Endothelial cell of umbilical vein (primary cell): ENCODE measurements at places on chromosomes 3 and 15. TPM values are rescaled to one million over a fixed set of nuclear protein-coding genes. Genes with fewer than 3 reads are reported as not detected.
A peak's percentile ranks its signal among the peaks of the same experiment; 100 is the strongest.

GRCh38 chr3:23709987-23710386 lies 95.8 kb upstream of the UBE2E1 start:
- no peak for DNase-seq

DNA sequence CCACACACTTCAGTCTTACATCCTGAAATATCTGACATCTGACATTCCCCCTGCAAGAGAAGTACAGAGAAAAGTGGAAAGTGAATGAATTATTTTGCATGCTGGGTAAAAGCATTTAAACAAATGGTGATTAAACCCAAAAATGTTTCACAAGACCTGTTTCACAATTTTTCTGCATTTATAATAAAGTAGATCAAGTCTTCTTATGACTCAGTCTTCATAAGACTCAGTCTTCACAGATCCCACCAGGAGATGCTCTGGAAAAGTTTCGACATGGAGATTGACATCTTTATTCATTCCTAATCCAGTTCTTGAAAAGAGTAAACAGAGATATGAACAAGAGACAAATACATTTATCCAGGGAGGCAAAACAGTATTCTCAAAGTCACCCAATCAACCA lies 13.2 kb upstream of the EDC3 start:
- no peak for DNase-seq

GRCh38 chr3:51692980-51693395 lies 13.9 kb upstream of the GRM2 start:
- no peak for DNase-seq

GRCh38 chr15:98134905-98135304 lies 174.4 kb downstream of the ARRDC4 start:
- DNase-seq: no peak

GRCh38 chr3:4432259-4432658 lies 34.8 kb downstream of the SUMF1 start:
- DNase-seq: no peak

DNA sequence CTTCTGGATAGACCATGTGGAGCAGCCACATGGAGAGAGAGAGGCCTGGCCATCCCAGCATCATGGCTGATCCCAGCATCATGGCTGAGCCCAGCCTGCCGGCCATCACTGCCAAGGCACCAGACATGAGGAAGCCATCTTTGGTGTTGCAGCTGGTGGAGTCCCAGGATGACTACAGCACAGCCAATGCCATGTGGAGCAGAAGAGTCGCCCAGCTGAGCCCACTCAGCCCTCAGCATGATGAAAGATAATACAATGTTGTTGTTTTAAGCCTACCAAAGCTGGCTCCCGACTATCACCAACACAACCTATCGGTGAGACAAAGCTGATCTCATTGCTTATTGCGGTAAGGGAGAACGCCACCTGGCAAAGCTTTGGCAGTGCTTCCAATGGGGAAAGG lies 18.4 kb downstream of the HES1 start:
- no peak for DNase-seq

DNA sequence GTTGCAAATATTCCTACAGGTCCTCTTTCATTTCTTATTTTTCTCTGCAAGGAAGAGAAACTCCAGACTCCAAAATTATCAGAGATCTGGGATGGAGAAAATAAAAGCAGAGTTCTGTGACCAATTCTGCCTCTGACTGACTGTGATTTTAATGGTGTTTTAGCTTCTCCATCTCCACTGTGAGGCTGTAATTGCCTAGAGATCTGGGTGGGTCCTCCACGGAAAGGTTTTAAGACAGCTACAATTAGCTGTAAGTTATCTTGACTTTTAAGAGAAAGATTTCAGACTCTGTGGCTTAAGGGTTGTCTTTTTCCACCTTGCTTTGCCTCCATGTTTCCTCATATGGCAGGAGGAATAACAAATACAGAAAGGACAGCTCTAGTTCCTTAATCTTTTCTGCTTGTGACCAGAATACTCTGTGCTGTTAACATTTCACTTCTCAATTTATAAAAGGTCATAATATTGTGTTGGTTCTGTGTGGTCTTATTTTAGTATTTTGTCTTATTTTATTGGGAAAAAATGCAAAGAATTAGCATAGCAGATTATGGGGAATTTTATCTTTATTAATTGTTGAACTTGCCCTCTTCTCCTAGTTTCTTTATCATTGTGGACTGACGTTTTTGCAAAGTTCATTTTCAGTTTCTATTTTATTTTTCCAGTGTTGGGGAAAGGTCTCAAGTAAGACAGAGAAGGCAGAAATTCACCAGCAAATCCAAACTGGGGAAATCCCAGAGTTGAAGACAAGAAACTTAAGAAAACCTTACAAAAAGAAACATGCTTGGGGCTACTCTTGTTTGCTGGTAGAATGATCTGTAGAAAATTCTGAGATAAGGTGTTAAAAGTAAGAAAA lies 157.9 kb downstream of the RAP2B start:
- DNase-seq: no peak

- DNase-seq: no peak
Measured at GRCh38 chr3:50241163-50241562, 5.2 kb downstream of the GNAI2 start.

DNA sequence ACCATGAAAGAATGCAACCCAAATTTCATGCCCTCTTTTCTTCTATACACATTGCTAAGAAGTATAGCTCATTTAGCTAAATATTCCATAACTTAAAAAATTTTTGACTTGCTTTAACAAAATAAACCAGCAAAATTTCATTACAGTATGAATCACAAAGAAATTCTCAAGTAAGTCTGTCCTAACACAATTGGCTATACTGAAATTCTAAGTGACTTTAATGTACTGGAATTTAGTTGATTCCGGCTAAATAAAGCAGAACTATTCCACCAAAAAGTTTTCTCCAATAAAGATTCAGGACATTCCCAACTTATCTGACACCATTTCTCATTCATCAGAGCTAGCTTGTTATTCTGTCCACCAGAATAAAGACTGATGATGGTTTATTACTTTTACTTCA lies 23.8 kb downstream of the LRRFIP2 start:
- DNase-seq: no peak

GRCh38 chr3:16404349-16404895 lies 109.1 kb downstream of the RFTN1 start:
- DNase-seq: no peak

DNA sequence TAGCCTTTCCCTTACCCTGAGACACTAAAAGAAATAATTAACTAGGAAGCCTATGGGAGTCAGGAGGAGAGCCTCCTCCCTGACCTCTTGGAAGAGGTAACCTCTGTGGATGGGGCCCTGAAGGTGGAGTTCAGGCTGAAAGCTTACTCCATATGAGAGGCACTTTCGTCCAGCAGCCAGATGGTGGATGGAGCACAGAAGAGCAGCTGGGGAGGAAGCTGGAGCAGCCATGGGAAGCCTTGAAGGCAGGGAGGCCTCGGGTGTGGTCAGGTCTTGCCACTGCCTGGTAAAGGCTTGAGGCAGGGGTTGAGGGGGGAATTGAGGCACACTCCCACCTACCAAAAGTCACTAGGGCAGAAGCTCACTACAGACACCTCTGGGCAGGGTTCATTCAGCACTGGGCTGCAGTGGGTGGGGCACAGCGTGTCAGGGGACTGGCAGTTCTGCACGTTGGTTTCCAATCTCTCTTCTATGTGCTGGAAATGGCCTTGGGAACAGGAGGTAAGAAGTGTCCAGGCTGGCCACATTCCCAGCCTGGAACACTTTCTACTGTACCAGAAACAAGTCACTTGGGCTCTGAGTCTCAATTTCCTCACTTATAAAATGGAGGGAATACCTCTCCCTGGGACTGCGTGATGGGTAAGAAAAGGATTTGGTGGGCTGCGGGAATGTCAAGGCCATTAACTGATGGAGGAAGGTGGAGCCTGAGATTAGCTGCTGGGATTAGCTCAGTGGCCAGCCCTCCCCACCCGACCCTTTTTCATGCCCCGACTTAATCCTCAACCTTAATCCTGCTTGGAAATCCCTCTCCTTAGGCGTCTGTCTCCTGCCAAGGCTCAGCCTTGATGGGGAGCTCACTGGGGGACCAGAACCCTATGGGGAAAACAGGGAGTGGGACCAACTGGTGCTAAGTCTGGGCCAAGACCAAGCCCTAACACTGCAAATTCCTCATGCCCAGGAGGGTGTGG lies 5.4 kb downstream of the PCBP4 start:
- no peak for DNase-seq

- DNase-seq: no peak
Measured at GRCh38 chr15:29233566-29233965, 36.1 kb downstream of the NSMCE3 start.

- peak; percentile 86 for DNase-seq
Measured at GRCh38 chr3:20080956-20081554, 40.8 kb downstream of the KAT2B start.

GRCh38 chr3:188369526-188369925 lies 215.6 kb downstream of the LPP start:
- DNase-seq: peak; percentile 26

DNA sequence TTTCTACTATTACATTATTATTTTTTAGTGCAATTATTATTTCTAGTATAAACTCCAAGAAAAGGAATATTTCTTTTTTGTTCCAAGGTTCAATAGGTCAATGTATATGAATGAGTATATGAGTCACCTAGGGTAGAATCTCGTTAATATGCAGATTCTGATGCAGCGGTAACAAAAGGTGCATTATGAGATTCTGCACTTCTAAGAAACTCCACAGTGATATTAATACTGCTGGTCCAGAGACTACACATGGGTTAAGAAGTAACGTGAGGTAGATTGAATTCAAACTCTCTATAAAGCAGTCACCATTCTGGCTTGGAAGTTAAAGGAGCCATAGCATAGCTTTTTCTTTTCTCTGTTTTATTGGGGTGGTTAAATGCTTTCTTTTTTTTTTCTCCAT lies 596.2 kb upstream of the TBL1XR1 start:
- DNase-seq: no peak

DNA sequence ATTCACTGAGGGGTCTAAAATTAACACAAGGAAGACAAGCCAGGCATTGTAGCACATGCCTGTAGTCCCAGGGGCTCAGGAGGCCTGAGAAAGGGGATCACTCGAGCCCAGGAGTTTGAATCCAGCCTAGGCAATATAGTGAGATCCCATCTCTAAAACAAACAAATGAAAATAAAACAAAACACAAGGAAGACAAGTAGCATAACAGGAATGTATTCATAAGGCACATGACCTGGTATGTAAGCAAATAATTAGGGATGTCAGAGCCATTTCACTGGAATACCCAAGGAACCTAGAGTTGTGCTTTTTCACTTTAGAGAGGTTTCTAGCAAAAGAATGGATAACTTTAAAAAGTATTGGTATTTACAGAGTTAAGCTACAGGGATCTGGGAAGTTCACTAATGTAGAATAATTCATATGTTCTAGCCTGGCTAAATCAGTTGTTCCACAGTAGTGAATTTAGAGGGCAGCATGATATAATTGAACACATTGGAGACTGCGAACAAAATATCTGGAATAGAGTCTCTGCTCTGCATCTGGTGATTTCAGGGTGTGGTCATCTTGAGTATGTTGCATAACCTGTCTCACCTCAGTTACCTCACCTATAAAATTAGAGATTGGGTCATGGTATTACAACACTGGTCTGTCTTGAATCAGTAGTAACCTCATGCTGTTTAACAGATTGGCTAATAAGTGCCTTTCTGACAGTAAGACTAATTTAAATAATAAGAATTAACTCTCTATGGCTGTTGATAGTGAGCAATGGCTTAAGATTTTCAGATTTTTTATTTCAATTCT lies 9.3 kb downstream of the GRAMD1C start:
- DNase-seq: no peak

- no peak for DNase-seq
Measured at GRCh38 chr3:189561256-189561655, 69.9 kb upstream of the TP63 start.

DNA sequence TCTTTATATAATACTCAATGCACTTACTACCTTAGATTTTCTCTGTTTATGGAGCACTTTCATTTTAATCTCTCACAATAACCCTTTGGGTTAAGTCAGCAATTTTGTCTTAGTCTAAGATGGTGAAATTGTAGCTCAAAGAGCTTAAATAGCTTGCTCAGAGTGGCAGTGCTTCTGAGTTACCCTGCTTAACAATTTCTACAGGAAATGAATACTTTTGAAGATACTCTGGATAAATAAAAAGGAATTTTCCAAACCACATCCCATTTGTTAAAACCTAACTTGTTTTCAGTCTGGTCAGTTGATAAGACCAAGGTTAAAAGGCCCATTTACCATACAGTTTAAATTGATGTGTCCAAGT lies 37.2 kb downstream of the HMG20A start:
- no peak for DNase-seq

- DNase-seq: no peak
Measured at GRCh38 chr15:39156166-39156565, 424.7 kb upstream of the THBS1 start.

- peak; percentile 72 for DNase-seq
Measured at GRCh38 chr15:29925227-29926082, 103.2 kb upstream of the TJP1 start.

DNA sequence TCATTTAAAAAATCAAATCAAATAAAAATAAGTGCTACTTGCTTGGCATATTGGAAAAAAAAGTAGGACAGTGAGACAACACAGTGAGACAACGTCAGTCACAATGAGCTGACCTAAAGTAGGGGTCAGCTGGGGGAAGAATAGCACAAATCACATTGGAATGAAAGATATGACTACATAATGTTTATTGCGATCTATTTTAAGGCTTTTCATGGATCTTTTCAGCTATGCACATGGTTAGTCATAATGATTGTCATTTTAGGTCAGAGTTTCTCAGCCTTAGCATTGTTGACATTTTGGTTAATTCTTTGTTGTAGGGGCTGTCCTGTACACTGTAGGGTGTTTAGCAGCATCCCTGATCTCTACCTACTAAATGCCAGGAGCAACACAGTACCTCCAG lies 44.5 kb downstream of the CMSS1 start:
- peak; percentile 51 for DNase-seq

GRCh38 chr15:101152914-101153313 lies 98.9 kb downstream of the CHSY1 start:
- no peak for DNase-seq

DNA sequence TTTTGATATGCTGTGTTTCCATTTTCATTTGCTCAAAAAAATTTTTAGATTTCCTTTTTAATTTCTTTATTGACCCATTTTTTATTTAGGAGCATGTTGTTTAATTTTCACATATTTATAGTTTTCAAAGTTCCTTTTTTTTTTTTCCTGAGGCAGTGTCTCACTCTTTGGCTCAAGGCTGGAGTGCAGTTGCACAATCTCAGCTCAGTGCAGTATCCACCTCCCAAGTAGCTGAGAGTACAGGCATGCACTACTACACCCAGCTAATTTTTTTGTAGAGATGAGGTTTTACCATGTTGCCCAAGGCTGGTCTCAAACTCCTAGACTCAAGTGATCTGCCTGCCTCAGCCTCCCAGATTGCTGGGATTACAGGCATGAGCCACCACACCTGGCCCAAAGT lies 36.2 kb downstream of the PFN2 start:
- no peak for DNase-seq

The CYP1A2 gene
- total RNA-seq: not detected in 2 replicates

The IDH3A gene
- total RNA-seq: 62.8 and 63.9 TPM in 2 replicates

The WWTR1 gene
- 210 and 262 TPM in 2 replicates for total RNA-seq

The EPHA6 gene
- 0.28 TPM in 1 of 2 replicates, not detected in the other for total RNA-seq

The HOMER2 gene
- 0.60 and 0.97 TPM in 2 replicates for total RNA-seq

The CHRNA7 gene
- total RNA-seq: 2.6 and 2.7 TPM in 2 replicates

The SCAANT1 gene
- total RNA-seq: not detected in 2 replicates

The STRIT1 gene
- not detected in 2 replicates for total RNA-seq

The CHL1 gene
- total RNA-seq: not detected in 2 replicates

The MYZAP gene
- total RNA-seq: 6.1 and 8.1 TPM in 2 replicates

The TWF2 gene
- 82.6 and 82.9 TPM in 2 replicates for total RNA-seq

The KIF9 gene
- 20.7 and 22.4 TPM in 2 replicates for total RNA-seq

The PP2D1 gene
- not detected in 2 replicates for total RNA-seq

The TMEM212 gene
- not detected in 2 replicates for total RNA-seq

The IGSF10 gene
- not detected in 2 replicates for total RNA-seq

The ALPK3 gene
- total RNA-seq: 36.2 and 41.7 TPM in 2 replicates

The VPS18 gene
- 32.8 and 33.3 TPM in 2 replicates for total RNA-seq

The ADGRG7 gene
- total RNA-seq: not detected in 2 replicates

The GOLGA6L9 gene
- total RNA-seq: 3.8 and 4.5 TPM in 2 replicates
